ENCODE measurements at places on chromosomes 16 and 17.

DNA sequence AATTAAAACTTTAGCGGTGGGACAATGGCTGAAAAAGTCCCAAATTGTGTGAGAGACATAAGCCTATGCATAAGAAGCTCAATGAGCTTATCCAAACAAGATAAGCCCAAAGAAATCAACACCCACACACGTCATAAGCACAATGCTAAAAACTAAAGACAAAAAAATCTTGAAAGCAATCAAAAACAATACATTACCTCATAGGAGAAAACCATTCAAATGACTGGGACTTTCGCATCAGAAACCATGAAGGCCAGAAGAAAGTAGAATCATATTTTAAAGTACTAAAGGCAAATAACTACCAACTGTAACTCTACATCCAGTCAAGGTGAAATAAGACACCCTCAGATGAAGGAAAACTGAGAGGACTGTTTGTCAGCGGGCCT is 50.2 kb downstream of the ZCCHC14 start:
- DNase-seq: no peak

DNA sequence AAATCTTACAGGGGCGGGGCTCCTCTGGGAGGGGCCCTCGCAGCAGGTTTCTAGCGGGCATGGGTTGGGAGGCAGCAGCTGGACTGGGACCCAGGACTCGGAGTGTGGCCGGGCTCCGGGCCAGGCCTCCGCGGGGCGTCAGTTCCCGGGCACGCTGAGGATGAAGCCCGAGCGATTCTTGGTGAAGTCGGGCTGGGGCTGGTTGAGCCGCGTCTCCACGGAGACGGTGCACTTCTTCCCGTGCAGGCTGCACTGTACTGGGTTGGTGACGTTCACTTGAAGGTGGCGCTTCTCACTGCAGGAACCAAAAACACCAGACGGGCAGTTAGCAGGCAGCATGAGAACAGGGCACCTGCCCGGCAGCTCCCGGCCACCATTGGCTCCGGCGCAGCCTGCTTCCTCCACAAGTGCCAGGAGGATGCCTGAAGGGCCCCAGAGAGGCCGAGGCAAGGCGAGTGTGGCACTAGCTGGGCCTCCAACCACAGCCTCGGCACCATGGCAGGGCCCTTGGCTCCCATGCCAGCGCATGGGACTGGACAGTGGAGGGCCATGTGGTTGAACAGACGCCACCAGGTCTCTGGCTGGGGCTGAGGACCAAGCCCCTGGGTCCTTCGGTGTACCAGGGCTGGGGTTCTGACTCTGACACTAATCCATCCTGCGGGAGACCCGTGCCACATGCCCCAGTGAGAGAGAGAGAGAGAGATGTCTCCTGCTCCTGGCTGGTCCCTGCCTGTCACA is 8.0 kb downstream of the CDK5R1 start:
- no peak for DNase-seq

DNA sequence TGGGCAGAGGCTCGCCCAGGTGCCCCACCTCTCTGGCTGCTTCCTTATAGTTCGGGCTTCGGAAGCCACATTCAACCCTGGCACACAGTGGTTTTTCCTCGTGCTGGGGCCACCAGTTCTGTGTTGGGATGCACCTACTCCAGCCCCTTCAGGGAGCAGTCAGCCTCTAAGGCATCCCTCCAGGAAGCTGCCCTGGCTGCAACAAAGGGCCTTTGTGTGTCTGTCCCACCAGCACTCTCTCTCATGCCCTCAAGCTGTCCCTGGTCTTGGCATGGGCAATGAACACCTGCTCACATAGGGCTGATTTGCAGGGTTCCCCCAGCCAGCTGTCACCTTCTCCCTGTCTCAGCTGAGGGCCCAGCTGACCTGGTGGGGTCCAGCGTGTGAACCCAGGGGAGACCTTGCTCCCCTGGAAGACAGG is 754 bp upstream of the NOXO1 start:
- no peak for DNase-seq

DNA sequence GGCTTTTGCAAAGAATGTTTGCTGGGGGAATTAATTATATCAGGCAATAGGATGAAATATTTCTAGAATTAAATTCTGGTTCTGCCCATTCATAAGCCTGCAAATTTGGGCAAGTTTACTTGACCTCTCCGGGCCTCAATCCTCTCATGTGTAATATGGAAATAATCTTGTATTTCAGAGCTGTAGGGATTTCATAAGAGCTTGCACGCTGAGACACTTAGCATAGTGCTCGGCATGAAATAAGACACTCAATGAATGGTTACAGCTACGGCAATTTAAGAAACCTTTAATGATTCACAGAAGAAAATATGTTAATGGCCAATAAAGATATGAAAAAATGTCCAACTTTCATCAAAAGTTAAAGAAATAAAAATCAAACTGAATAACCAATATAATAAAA is 40.6 kb upstream of the PITPNM3 start:
- DNase-seq: no peak

DNA sequence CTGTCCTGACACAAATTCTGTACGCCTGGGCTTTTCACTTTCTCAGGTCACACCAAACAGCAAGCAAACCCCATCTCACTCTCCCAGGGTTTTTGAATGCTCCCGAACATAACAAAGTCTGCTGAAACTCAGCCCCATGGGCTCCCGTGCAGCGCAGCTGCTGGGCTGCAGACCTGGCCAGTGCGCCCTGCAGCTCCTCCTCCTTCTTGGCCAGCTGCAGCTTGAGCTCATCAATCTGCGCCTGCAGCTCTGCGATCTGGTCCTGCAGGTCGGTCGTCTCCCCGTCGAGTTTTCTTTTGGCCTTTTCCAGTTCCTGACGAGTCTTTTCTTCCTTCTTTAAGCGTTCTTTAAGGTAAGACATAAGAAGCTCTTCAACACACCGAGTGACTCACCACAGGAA is 70.5 kb downstream of the NDEL1 start:
- DNase-seq: no peak

DNA sequence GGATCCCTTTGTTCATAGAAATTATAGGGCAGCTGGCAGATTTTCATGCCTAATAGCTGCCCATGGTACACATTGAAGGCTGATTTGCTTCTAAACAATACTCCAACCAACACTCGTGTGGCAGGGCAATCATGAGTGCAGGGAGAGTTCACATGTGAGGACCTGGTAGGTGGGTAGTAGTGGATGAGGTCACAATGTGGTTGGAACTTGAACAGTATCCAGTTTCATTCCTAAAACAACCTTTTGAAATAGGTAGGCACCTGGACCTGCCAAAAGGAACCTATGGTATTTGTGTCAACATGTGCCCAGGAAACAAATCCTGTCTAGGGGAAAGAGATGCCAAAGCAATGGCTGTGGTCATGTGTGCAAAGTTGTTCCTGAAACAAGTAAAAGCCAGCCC is 32.8 kb downstream of the CCL4 start:
- no peak for DNase-seq

DNA sequence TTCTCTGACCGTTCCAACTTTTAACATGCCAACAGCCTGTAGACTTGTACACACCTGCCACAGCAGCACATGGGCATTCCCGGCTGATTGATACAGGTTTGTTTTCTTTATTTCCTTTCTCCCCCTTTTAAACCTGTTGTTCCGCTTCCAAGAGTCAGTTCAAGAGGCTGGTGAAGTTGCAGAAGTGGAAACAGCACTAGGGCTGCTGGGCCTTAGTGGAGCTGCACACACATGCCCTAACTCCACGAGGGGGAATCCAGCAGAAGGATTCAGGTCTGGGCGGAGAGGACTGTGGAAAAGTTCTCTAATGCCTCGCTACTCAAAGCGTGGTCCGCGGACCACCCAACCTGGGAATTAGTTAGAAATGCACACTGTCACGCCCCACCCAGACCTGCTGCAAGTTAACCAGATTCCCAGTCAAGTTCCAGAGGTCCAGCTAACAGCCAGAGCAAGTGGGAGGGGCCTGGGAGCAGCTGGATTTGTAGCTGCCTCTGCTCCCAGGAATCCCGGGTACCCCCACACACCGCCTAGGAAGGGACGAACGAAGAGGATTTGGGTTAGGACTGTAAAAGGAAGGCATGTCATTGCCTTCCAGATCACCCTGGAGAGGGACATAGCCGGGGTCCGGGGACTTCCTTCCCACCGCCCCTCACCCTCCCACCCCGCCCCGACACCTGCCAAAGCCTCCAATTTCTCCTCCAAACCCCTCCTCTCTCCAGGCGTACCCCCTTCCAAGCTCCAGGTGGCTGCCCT is 542 bp downstream of the SLC39A11 start:
- DNase-seq: no peak

- no peak for DNase-seq
These were observed at the start of gene NKD1 for GRCh38 chr16:50548125-50548908. Gene NKD1 (plus strand): TSS chr16:50548396. CDS start chr16:50548554, 158 bp downstream.

DNA sequence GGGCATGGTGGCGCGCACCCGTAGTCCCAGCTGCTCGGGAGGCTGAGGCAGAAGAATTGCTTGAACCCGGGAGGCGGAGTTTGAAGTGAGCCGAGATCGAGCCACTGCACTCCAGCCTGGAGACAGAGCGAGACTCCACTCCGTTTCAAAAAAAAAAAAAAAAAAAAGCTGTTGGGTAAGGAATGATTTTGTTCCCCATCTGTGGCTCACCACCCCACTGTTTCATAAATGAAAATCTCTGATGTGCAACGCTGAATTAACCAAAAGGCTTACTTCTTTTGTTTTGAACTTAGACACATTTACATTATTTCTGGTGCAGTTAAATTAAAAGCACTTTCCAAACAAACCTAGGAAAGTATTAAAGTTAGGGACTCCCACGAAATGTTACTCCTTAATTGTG is 1.2 kb upstream of the METTL9 start:
- no peak for DNase-seq

DNA sequence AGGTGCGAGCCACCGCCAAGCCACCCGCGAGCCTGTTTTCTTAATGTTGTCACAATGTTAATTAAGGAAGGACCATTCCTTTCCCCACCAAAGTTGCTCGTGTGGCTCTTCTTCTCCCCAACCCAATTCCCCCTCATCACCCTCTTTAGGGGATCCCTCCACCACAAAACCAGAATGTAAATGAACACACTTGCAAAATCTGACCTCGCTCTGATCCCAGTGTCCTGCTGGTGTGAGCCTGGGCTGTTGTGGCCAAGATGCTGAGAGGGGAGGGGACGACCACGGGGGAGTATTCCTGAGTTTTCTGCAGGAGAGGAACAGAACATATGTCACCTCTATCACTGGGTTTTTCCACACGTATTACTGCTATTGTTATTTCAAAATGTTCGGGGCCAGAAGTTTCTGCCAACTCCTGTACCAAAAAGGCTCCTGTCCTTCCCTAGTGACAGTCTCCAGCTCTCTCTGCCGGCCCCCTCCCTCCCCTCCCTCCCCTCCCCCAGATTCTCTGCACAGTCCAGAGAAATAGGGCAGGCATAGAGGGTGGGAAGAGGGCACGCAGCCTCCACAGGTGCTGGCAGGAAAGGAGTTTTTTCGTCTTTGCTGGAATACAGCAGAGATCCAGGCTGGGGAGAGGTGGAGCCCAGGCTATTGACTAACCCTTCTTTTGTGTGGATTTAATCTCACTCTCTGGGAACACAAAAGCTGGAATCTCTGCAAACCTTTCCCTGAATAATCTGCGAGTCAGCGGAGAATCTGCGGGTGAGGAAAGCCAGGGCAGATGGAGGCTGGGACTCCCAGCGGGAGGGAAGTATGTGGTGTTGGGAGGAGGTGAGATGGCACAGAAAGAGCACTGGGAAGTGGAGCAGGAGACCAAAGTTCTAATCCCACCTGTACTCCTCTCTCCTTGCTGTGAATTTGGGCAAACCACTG is 4.5 kb upstream of the CA4 start:
- no peak for DNase-seq

DNA sequence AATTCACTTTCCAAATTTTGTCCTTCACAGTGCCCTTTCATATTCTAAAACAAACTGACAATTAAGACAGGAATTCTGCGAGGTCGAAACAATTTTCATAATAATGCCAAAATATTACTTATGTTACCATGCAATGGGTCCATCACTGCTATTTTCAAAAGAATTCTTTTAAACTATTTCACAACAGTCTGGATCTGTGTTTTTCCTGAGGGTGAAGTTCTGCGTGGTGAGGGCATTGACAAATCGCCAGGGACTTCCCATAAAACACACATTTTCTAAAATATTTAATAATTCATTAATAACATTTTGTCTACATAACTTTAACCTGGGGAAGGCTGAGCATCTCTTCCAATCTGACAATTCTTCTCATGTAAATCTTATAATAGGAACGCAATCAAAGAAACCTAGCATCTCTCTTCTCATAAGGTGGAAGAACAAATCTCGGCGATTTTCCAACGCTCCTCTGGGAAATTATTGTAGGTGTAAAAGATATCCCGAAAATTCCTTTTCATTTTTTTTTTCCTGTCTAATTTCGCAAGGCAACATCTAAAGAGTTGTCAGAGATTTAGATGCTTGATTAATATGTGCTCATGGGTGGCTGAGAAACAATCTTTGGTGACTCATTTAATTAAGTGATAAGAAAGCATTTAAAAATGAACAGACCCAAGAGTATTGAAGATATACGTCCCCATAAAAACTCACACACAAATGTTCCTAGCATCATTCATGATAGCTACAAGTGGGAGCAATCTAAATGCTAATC is 41.5 kb downstream of the CALB2 start:
- DNase-seq: no peak

- no peak for DNase-seq
These were observed 9.6 kb upstream of the LPCAT2 start for GRCh38 chr16:55499281-55499680.

- no peak for DNase-seq
These were observed 109.1 kb upstream of the ZNF750 start for GRCh38 chr17:82948957-82949356.

GRCh38 chr16:58345574-58346354 is 46.5 kb upstream of the GINS3 start:
- DNase-seq: no peak

DNA sequence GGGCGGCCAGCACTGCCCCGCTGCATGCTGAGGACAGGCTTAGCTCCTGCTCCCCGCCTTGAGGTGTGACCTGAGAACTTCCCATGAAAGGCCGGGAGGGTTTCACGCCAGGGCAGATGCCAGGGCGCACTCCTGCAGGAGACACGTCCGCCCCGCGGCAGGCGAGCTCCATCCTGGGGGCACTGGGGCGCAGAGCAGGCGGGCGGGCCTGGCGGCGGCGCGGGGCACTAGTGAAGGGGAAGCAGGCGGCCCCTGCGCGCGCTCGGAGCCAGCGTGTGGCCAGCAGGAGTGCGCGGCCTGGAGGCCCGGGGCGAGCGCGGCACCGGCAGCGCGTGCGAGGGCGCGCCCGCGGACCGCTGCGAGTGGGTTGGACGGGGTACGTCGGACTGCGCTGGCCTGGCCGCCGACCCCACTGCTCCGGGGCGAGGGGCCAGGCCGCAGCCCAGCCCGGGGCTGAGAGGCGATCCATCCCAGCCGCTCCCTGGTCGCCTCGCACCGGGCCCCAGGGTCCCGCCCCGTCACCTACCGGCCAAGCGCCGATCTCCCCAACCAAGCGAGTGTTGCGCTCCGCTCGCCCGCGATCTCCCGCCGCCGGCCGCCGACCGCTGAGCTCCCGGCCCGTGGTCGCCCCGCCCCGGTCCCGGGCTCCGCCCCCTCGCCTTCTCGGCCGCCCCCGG is at the start of gene MAP3K14:
Gene MAP3K14 (minus strand): TSS at position 587 of the 677 bp plus-strand sequence. CDS start 26,275 bp downstream, outside the sequence.
- DNase-seq: peak; percentile 49

- no peak for DNase-seq
These were observed 21.0 kb upstream of the TNS4 start for GRCh38 chr17:40522250-40522960.

GRCh38 chr17:42520540-42520951 is 15.5 kb upstream of the NAGLU start:
- DNase-seq: no peak

- DNase-seq: no peak
These were observed 38.5 kb downstream of the ERCC4 start for GRCh38 chr16:13958474-13958873.

- DNase-seq: no peak
These were observed 14.6 kb upstream of the ENPP7 start for GRCh38 chr17:79715943-79716797.

All from NCI-H1930 (cell line).